ENCODE measurements at places on chromosomes 6 and 20. TPM values are rescaled to one million over a fixed set of nuclear protein-coding genes. Genes with fewer than 3 reads are reported as not detected.

Gene LYRM2
- total RNA-seq: 25.9 TPM

Gene PDSS2
- 11.5 TPM for total RNA-seq

Gene SLC12A5
- 1.7 TPM for total RNA-seq

Gene AFG1L
- total RNA-seq: 7.0 TPM

Gene TMEM244
- not detected for total RNA-seq

Gene CST4
- total RNA-seq: not detected

Gene UBR2
- 26.7 TPM for total RNA-seq

Gene IRAK1BP1
- total RNA-seq: 2.5 TPM
